ENCODE measurements at places on chromosomes 16 and 17.

GRCh38 chr16:87528690-87529579 is 36.1 kb upstream of the ZCCHC14 start:
- DNase-seq = no peak

DNA sequence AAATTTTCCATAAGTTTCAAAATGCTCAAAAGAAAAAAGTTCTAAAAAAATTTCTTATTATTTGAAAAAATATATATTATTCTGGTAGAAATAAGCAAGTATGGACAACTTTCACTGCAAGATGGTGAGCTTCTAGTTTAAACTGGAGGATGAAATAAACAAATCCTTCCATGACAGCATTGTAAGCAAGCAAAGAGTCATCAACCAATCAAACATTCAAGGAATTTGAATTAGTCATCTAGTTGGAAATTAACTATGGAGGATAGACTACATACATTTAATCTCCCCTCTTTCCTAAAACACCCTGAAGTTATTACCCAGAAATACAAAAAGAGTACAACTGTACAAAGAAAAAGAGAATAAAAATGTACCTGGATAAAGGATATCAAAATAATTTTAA is 51.0 kb upstream of the IRX5 start:
- no peak for DNase-seq

DNA sequence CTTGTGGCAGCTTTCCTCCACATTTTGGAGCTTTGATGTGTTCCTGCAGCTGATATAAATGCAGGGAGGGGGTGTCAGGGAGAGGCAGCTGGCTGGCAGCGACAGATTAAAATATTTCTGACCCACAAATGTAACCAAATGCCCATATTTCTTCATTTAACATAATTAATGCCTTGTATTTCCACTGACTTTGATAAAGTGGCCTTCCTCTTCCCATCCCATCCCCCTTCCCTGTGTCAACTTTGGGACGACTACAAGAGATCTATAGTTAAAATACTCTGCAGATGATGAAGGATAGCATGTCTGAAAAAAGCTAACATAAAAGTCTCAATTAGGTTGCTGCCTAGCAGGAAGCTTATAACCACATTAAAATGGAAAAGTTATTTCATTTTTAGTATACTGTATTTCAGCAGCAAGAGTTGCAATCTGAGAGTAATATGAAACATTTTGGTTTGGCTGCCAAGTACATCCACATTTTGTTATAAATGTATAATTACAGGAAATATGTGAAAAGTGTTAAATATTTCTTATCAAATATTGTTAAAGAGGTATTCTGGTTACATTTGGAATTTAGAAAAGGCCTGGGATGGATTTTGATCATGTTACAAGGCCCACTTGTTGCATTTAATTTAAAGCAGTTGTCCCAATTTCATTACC is 238.7 kb upstream of the TBX2 start:
- no peak for DNase-seq

GRCh38 chr17:8192070-8192815 is 2.3 kb upstream of the BORCS6 start:
- DNase-seq = peak; percentile 91

DNA sequence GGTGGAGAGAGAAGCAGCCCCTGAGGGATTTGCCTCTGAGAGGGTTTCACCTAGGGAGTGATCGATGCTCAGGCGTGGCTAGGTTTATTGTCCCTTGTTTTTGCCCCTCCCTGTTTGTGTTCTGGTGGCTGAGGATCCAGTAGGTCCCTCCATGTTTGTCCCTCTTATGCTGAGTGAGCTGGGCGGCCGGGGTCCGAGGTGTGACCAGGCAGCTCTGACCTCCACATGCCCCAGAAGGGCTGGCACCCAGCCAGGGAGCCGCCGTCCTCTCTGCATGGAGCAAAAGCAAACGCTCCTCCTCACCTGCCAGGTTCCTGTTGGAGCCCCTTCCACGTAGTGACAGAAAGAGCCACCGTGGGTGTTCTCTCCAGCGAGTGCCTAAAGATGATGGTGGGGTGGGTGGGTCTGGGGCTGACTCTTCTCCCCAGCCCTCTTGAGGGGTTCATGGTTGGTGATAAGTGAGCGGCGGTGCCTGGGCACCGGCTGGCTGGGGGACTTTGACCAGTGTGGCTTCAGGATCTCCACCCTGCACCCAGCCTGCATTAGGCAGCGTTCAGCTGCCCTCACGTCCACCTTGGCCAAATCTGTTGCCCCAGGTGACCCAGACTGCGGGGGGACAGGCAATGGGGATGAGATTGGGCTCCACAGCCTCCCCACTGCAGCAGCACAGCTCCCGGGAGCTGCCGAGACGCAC is 14.1 kb upstream of the NUDT16L1 start:
- no peak for DNase-seq

DNA sequence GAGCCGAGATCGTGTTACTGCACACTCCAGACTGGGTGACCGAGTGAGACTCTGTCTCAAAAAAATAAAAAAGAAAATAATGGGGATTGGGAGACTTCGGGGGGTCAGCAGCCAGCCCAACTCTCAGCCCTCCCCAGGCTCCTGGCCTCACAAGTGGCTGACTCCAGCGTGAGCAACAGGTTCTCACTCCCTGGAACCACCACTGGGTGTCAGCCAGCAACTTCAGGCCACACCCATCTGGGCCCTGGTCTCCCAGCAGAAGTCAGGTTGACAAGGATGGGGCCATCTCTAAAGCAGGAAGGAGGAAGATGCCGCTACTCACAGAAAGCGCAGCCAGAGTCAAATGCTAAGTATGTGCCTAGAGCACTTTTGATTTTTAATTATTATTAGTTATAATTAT is 139.4 kb downstream of the C16orf78 start:
- peak; percentile 11 for DNase-seq

DNA sequence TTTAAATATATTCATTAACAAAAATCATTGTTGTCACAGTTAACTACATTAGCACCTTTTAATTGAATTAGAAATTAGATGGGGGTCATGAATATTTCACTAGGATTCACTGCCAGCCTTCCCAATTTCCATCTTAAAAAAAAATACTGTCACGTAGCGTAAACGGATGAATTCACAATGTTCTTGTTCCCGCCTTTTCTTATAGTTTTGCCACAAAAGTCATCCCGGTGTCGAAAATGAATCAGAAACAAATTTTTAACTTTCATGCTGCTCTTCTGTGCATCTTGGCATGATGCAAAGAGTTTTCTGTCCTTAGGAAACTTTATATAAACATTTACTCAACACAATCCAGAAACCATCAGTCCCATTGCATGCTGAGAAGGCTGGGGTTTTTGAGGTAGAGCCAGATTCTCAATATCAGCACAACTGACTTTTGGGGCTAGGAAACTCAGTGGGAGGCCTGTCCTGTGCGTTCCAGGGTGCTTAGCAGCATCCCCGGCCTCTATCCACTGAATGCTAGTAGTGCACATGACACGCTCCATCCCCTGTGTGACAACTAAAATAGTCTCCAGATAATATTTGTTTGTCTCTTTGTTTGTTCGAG is 252.9 kb upstream of the XYLT1 start:
- peak; percentile 8 for DNase-seq

DNA sequence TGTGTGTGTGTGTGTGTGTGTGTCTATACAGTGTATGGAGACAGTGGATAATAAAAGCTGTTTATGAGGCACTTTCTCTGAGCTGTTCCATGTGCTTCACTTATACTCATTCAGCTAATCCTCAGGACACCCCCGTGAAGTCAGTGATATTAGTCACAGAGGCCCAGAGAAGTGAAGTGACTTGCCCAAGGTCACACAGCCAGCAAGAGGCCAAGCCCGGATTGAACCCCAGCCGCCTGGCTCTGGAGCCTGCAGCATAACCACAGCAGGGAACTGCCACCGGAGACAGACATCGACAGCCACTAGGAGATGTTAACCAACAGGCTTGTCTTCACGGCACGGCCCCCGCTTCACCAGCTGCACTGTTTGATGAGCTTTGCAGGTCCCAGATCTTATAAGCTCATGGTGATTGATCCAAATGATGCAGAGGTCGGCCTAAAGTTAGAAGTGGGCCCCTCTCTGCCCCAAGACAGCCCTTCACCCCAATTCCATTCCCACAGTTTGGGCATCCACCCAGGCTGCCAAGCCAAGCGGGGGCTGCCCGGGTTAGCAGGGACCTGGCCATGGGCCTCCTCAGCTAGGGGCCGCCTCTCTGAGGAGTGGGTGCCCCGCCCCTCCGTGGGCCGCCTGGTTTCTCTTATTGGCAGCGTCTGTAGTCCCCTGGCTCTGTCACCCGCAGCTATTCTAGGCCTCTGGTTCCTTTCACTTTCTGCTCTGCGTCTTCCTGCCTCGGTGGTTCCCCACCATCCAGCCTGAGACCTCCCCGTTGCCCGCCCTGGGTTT is 30.9 kb downstream of the SOCS1 start:
- DNase-seq = no peak

GRCh38 chr16:9763505-9763904 is 418.7 kb downstream of the GRIN2A start:
- no peak for DNase-seq

DNA sequence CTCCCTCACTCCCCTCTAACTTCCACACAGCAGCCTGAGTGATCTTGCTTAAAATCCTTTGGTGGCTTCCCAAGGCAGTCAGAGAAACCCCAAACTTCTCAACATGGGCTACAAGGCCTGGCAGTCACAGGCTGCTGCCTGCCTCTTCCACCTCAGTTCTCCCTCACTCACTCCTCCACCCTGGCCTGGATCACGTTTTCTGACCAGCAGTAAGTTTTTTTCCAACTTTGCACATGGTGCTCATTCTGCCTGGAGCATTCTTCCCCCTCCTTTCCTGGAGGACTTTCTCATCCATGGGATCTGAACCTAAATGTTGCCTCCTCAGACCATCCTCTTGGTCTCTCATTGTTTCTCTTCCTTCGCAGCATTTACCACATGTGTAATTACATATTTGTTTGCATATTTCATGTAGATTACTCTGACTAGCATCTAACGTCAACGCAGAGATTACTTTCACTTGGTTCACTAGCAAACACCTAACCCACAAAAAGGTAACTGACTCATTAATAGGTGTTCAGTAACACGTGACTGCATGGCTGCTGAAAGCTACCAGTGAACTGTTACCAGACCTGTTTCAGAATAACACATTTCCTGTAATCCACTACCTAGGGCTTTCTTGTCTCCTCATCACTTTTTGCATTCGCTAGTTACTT is 17.1 kb downstream of the GNA13 start:
- no peak for DNase-seq

DNA sequence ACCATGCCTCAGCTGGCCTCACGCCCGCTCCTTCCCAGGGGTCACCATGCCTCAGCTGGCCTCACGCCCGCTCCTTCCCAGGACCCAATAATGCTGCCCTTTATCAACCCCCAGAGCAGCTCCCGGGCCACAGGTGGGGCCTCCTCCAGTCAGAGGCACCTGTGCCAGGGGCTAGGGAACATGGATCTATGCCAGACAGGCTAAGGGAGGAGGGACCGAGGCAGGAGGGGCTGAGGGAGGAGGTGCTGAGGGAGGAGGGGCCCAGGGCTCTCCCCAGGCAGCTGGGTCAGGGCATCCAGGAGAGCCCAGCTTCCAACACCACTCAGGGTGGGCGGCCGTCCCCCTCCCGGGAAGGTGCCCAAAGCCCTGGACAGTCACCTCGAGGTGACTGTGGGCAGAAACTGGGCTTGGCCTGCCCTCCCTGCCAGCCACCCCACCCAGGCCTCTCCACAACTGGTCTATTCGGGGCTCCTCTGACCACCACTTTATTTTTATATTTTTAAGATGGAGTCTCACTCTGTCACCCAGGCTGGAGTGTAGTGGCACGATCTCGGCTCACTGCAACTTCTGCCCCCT is 19.4 kb downstream of the UTS2R start:
- DNase-seq = no peak

DNA sequence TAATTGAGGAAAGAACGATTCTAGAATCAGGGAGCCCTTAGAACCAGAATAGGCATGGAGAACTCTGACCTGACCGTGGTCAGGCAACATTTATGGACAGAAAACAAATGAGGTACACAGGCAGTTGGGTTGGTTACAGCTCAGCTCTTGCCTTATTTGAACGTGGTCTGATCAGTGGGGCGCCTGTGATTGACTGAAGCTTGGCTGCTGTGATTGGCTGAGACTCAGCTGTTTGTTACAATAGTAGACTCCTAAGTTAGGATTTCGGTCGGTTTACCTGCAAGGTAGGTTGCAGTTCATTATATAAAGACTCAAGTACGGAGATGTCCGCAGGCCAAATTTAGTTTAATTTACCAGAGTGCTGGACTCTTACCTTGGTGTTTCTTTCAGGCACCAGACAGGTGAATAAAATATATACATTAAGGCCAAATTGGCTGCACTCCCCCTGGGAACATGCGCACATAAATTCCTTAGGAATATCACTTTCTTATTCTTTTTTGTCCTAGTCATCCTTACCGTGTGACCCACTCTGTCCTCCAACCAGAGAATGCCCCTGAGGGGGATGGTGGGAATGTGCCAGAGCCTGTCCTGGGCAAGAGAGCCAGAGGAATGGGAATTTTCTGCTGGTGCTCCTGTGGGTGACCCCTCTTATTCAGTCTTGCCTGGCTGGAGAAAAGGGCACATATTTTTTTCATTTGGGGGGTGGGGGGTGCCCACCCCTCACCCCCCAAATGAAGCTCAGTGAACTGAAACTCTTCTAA is 7.5 kb upstream of the CSNK2A2 start:
- no peak for DNase-seq

DNA sequence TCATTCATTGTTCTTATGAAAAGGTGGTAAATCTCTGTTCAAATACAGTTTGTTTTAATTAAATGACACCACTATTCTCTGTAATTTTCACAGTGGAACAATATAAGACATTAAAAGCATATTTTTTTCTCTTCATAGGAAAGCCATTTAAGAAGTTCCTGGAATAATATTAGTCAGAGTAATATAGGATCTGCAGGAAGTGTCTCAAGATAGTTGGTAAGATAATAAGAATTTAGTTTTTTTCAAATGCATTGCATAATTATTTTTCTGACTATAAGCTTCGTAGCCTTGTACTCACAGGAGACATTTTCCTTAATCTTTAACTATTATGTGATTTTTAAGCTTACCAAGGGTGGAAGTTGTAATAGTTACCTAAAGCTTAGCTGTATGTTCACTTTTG is 16.9 kb downstream of the STXBP4 start:
- DNase-seq = peak; percentile 49

DNA sequence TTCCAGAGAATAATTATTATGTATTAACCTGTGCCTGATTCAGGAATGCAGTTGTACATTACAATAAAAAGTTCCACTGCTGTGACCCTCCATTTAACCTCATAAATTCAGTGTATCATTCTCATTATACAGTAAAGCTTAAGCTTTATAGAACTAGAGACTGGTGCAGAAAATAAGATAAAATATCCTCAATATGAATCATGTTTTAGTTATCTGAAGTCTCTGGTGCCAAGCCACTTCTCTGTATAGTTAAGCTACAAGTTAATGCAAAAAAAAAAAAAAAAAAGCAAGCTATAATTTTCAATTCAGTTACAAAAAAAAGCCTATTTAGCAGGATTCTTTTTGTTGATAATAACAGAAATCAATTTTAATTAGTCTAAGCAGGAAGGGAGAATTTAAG is 22.4 kb upstream of the SMIM36 start:
- no peak for DNase-seq

GRCh38 chr17:75046407-75047289 is at the start of the genes ATP5PD and KCTD2:
ATP5PD (minus strand) TSS chr17:75046969; CDS start chr17:75042650, 4,319 bp downstream.
KCTD2 (plus strand) TSS chr17:75047225; CDS start chr17:75047251, 26 bp downstream.
- DNase-seq = peak; percentile 97
